T-helper 1 cell (primary cell): ENCODE measurements at places on chromosomes 1 and 21.

DNA sequence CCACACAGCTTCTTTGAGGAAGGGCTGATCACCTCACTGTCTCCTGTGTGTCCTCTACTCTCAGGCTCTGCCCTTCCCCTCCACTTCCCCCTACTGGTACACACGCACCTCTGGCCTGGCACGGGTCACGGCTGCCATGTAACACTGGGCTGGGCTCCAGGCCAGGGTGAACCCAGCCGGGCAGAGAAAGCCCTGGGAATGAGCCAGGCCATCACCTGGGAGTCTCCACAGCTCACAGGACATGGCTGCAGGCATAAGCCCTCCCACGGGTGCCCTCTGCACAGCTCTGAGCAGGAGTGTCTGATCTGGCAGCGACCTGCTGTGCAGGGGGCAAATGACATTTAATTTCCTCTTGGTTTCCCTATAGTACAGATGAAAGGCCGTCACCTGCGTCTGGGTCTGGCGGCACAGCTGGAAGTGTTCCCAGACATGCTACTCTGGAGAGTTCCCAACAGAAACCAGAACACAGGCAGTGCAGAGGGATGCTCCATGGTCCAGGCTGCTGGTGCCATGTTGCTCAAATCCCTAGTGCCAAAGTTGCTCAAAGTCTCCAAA is 61.2 kb downstream of the ERI3 start:
- no peak for DNase-seq

DNA sequence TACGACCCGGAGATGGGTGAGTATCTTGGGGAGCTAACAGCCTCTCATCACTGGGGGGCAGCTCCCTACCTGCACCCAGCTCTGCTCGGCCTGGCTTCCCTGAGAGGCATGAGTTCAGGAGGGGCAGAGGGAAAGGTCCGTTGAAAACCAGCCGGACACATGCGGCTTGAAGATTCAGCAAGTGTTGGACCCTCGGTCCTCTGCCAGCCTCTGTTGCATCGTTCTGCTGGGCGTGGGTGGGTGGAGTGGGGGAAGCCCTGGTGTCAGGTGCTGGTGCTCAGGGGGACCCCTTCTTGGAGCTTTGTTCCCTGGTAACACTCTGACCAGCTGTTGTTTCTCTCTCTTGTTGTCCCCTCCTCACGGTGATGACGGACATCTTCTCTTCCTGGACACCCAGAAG is 20.9 kb downstream of the PSEN2 start:
- DNase-seq = no peak

GRCh38 chr1:245671966-245672767 is 517.4 kb downstream of the KIF26B start:
- DNase-seq = no peak

DNA sequence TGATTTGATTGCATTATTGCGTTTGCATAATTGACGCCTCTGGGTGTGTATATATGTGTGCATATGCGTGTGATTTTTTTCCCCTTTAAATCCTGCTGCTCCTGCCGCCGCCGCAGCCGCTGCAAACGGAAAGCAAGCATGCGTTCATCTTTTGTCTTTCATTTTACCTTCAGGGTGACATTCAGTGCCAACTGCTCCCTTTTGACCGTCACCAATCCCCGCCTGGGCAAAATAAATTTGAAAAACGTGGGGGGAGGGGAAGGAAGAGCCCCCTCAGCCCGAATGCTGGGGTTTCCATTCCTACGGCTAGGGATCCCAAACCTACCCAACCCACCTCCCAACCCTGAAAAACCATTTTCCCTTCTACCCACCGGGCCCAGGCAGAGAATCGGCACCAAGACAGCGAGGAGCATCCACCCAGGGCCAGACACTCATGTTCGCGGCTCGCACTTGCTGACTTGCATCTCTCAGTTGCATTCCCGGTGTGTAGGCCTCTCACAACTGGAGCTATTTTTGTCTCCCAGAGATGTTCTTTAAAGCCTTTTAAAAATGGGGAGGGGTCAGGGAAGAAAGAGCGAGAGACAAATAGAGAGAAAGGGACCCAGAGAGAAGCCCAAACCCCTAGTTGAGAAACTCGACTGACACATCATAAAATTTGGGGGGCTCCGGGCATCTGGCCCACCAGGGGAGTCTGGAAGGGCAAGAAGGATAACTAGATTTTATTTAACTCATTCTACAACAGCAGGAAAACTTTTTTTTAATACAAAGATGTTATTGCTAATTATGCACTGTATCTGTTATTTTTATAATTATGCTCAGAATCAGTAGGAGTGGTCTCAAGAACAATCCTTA is 367.1 kb upstream of the ESRRG start:
- DNase-seq = no peak

DNA sequence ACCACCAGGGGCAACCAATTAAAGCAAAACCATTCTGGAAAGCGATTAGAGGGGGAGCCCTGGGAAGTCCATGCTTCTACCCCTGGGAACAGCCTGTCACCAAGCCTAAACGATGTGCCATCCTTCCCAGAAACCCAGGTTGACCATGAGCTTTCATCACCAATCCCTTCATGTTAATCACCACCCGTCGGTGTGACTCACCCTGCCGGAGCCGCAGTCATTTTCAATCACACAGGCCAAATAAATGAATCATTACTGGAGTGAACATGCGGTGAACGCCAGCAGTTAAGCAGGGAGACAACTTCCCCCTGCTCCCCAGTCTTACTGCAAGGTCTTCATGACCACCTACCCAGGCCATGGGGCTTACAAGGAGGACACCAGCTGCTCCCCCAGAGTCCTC is 308.8 kb downstream of the AJAP1 start:
- no peak for DNase-seq

GRCh38 chr1:73781251-73781650 is 416.7 kb downstream of the LRRIQ3 start:
- DNase-seq = no peak

DNA sequence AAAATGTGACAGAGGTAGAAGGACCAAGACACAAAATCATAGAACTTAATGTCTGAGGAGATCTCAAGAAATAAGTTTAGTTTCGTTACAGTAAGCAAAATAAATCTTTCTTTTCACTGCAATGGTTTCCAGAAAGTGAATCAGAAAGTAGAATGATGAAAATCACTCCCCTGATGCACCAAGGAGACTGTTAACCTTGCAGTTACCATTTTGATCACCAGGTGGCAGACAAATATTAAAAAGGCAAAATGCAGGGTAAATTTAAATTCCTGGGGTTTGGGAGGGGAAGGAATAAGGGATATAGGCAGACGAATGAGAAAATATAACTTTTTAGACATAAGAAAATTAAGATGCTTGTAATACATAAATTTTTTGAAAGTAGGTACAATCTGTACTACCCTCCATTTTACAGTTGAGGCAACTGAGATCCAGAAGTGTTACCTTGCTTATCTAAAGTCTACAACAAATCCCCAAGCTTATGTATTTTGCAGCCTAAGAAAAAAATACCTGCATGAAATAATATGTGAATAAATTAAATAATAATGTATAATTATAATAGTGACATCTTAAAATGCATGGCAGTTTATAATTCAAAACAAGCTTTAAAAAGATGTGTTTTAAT is 253.2 kb downstream of the CRB1 start:
- peak; percentile 3 for DNase-seq

- no peak for DNase-seq
Observed at GRCh38 chr1:185775501-185775900, 41.3 kb downstream of the HMCN1 start.

DNA sequence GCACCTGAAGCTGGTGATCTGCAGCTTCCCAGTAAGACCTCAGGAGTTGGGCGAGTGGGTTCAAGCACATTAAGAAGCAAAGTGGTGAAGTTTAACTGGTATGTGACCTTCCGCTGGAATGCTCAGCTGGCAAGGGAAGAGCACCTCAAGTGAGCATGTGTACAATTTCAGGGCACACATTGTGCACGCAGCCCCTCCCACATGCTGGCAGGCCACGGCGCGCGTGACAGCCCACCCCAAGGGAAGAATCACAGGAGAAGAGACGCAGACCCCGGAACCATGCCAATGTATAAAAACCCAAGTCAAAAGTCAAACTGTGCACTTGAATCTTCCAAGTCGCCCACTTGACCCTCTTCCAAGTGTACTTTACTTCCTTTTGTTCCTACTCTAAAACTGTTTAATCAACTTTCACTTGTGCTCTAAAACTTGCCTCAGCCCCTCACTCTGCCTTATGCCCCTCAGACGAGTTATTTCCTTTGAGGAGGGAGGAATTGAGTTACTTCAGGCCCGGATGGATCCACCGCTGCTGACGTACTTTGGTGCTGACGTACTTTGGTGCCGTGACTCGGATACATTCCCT is 20.0 kb downstream of the LRRC3 start:
- no peak for DNase-seq

DNA sequence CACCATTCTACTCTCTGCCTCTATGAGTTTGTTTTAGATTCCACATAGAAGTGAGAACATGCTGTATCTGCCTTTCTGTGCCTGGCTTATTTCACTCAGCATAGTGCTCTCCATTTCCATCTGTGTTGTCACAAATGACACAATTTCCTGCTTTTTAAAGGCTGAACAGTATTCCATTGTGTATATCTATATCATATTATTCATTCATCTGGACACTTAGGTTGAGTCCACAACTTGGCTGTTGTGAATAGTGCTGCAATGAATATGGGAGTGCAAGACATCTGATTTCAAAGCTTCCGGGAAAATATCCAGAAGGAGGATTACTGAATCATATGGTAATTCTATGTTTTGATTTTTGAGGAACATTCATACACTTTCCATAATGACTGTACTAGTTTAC is 20.1 kb upstream of the DONSON start:
- DNase-seq = no peak

GRCh38 chr1:153525088-153525728 is 10.6 kb downstream of the S100A6 start:
- DNase-seq = no peak

GRCh38 chr21:41717573-41718330 is 49.1 kb downstream of the RIPK4 start:
- no peak for DNase-seq

- no peak for DNase-seq
Observed at GRCh38 chr1:29706936-29707335, 470.6 kb downstream of the PTPRU start.

DNA sequence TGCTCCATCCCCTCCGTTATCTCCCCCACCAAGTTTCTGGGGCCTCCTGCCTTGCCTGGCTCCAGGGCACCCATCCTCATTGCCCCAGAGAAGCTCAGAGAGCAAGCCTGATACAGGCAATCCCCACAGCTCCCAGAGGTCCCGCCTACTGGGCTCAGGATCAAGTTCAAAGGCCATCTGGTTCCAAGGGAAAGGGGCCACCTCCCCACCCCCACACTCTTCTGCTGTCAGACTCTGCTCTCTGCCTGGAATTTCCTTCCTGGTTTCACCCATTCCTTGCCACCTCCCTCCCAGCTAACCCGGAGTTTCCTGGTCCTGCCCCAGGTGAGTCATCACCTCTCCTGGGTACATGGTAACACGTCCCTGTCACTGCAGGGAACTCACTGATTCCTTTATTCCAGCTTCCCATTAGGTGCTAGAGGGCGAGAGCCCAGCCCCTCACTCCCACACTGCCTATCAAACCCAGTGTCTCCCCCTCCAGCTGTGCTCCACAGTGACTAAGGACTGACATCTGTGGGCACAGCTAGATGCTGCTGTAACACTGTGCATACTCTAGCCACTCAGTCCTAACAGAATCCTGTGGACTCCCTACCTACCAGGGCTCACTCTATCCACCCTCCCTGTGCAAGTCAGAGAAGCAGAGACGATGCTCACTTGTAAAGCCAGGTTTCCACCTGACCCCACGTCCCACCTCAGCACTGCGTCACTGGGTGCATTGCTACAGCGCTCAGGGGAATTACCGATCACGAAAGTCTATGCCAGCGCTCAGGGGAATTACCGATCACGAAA is 21.8 kb downstream of the RSPH1 start:
- DNase-seq = no peak

DNA sequence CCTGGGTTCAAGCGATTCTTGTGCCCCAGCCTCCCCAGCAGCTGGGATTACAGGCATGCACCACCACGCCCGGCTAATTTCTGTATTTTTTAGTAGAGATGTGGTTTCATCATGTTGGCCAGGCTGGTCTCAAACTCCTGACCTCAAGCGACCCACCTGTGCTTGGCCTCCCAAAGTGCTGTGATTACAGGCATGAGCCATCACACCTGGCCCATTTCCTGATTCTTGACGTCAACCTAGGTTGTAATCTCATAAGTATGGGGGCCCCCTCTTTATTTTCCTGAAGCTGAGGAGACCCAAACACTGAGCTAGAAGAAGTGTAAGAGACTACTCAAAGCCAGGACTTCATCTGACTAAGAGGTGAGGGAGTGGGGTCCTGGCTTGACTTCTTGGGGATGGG is 21.8 kb downstream of the SLC9A1 start:
- DNase-seq = no peak

DNA sequence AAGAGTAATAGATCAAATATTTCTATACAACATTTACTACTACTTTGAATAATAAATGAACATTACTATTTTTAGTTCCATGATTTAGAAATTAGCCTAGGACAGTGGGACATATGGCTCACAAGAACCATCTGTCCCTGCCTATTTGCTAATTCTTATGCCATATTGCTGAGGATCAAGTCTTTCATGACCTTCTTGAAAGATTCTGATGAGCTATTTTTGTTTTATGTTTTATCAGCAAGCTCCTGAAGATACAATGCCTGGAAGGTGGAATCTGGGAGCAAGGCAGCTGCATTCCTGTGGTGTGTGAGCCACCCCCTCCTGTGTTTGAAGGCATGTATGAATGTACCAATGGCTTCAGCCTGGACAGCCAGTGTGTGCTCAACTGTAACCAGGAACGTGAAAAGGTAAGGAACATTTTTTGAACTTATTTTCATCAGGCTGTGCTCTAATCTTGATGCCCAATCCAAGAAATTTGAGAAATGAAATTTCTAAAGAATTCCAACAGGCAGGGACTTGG is 326.7 kb downstream of the PAPPA2 start:
- no peak for DNase-seq

GRCh38 chr1:204445860-204446412 is 34.3 kb upstream of the PPP1R15B start:
- peak; percentile 34 for DNase-seq

GRCh38 chr1:180611016-180611930 is 20.5 kb upstream of the XPR1 start:
- no peak for DNase-seq

DNA sequence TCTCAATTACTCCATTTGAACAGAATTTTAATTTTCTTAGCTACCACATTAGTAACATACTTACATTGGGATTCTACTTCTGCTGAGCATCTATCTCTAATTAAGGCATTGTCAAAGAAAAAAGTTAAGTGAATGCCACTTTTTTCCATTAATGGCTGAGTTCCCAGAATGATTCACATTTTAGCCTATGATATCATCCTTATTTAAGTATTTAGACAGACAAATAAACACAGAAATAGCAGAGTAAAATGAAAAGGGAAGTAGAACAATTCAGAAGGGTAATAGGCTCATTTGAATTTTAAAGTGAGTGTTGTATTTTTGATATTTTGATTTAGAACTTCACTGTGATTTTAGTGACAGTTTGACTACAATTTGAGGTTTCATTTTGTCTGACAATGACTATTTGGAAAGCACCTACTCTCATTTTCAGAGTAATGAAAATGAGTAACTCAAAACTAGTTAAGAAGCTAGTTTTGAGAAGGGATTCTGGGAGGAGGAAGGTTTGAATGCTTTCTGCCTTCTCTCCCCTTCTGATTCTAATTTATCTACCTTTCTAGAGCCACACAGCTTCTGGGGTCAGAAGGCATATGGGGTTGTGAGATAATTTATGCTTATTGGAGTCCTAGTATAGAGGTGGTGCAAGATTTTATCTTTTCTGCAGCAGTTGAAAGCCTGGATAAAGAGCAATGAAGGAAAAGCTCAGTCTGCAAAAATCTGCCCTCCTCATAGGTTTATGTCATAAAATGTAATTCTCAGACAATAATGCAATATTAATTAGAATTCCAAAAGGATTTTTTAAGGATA is 15.5 kb downstream of the LYPLAL1 start:
- no peak for DNase-seq

- no peak for DNase-seq
Observed at GRCh38 chr1:172293429-172293828, 127.1 kb upstream of the C1orf105 start.
